ENCODE measurements at places on chromosomes 1 and 21.

- DNase-seq, result no peak
Measured at GRCh38 chr1:173128742-173129141, 78.0 kb upstream of the TNFSF18 start.

DNA sequence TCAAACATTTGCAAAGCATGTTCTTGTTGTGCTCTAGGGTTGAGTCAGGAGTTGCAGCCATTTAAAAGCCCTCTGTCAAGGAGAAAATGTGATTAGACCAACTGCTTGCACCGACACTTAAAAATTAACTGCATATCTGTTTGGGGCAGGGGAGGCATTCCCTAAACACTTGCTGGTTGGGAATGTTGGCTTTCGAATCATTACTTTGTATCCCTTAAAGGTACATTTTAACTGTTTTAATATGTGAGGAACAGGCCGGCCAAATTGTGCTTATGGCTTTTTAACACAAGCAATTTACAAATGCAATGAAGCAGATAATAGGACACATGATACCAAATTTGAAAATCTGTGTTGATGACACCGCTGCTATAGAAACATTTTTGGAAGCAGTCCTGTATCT, 159.1 kb downstream of the LHX8 start:
- no peak for DNase-seq

DNA sequence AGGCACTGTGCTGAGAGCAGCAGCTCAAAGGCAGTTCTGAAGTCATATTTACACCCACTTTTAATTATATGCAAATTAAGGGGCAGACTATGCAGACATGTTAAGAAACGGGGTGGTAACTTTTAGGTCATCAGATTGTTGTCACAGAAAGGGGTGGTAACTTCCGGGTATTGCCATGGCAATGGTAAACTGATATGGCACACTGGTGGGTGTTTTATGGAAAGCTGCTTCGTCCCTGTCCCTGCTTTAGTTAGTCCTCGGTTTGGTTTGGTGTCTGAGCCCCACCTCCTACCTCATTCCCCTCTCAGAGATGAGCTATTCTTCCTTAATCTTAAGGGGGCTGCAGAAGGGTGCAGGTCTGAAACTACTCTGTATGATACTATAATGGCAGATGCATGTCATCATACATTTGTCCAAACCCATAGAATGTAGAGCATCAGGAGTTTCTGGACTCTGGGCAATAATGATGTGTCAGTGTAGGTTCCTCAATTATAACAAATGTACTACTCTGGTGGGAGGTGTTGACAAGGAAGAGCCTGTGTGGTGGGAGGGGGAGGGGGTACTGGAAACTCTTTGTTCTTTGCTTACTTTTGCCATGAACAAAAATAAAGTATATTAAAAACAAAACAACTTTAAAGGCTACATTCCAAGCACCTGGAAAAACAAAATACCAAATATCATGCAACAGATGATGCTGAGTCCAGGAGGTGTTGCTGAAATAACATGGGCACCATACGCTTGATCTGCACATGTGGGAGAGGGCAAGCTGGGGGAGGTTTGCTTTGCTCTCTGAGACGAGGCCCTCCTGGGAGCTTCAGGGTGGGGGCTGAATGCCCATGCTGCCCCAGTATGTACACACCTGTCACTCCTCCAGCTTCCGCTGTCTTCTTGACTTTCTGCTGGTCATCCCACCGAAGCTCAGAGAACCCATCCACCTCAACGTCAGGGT, 6.3 kb downstream of the PARP1 start:
- no peak for DNase-seq

DNA sequence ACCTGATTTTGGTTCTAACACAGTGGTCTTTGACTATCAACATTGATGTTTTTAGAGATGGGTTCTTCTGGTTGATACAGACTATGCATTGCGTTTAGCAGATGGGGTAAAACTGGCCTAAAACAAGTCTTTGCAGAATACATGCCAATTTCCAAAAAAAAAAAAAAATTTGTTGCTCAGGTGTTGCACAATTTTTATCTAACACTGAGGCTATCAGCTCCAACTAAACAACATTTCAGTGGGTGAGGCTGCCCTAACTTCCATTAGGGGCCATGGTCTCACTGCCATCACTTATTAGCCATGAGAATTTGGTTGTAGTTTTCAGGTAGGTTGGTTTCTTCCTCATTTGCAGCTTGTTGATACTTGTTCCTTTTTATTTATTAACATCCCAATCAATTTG, 14.0 kb downstream of the AGMAT start:
- DNase-seq, result no peak

- DNase-seq, result no peak
Measured at GRCh38 chr1:81111818-81112217, 688.9 kb upstream of the ADGRL2 start.

- peak; percentile 24 for DNase-seq
Measured at GRCh38 chr1:211735208-211736170, 60.1 kb upstream of the NEK2 start.

DNA sequence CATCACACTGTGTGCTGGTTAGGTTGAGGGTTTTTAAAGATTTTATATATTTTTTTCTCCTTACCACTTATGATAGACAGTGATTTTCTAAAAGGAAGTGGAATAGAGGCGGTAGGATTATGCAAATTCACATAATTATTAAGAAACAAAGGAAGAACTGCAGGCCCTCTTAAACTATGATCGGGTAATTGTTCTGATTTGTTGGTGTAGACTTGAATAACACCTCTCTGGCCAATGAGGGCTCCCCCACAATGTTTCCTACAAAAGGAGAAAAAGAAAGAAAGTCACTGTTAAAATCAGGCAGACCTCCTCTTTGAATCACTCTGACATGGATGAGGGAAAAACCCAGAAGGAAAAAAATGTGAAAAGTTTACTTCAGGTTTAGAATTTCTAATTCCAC, 241.6 kb downstream of the RPS6KC1 start:
- DNase-seq, result no peak

DNA sequence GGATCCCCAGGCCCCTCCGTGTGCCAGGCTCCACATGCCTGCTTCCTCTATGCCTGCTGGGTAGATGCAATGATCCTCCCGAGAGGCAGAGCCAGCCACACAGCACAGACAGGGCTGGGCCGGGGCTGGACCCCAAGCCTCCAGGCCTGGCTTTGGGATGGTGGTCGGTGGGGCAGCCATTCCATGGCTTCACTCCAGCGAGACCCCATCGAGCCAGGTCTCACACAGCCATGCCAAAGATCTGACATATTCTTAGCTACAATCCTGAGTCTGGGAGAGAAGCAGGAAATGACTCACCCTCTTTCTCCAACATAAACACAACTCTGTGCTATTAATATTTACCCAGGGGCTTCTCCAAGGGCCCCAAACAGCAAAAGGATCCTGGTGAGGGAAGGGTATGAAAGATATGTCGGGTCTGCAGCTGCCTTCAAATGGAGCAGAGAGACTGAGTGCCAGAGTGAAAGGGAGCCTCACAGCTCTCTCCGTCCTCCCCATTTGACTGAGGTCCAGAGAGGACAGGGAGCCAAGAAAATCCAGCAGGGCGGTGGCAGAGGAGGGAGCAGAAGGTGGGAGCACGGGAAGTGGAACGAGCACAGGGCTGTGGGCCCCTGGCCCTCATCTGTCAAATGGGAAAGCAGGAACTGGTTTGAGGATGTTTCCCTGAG, 639.5 kb downstream of the MATN1 start:
- DNase-seq, result peak; percentile 68

DNA sequence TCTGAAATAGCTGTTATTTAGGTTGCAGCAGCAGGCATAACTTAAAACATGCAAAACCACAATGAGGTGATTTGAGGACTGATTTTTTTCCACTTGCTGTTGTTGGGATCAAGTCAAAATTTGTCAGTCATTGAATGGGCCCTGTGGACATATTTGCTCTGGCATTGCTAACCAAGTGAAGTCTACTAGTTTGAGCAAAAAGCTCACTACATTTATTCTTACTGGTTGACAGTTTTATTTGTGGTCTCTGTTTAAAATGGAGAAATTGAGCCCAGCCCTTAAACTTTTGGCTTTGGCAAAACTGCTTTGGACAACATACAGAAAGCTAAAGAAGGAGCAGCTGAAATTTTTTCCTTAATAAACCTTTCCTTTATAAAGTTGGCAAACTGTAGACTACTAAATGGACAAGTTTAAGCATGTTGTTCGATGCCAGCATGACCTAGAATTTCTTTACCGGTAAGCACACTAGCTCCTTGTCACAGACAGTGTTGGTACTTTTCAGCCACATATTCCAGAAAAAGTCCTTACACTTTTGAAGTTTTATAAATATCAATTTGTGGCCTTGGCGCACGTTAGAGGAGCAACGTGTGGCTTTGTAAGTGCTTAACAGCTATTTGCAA, 234.6 kb downstream of the USP25 start:
- DNase-seq, result peak; percentile 47

- DNase-seq, result peak; percentile 18
Measured at GRCh38 chr1:66240491-66241484, 293.2 kb upstream of the SGIP1 start.

DNA sequence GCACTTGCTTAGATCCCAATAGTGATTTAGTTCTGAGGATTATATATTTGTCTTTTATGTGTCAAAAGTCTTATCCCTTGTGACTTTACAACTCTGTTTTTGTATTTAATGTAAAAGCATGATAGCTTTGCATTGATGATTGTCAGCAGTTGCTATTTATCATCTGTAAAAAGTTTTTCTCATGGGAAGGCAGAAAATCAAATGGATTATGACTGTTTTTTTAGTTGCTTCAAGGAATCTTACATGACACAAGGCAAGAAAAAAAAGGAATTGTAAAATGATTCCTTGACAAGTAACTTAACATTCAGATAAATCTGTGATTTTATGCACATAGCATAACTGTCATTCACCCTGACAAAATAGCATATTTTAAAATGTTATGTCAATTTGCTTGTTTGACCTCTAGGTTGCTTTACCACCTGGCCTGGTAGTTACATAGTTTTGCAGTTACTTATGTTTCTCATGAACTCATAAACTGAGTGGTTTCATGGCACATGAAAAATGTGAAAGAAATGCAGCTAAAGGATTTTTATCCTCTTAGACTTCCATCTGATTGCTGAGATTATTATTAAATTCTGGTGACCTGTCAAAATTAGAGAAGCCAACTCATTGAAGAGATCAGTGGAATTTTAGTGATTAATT, 622.6 kb downstream of the ADGRL2 start:
- no peak for DNase-seq

DNA sequence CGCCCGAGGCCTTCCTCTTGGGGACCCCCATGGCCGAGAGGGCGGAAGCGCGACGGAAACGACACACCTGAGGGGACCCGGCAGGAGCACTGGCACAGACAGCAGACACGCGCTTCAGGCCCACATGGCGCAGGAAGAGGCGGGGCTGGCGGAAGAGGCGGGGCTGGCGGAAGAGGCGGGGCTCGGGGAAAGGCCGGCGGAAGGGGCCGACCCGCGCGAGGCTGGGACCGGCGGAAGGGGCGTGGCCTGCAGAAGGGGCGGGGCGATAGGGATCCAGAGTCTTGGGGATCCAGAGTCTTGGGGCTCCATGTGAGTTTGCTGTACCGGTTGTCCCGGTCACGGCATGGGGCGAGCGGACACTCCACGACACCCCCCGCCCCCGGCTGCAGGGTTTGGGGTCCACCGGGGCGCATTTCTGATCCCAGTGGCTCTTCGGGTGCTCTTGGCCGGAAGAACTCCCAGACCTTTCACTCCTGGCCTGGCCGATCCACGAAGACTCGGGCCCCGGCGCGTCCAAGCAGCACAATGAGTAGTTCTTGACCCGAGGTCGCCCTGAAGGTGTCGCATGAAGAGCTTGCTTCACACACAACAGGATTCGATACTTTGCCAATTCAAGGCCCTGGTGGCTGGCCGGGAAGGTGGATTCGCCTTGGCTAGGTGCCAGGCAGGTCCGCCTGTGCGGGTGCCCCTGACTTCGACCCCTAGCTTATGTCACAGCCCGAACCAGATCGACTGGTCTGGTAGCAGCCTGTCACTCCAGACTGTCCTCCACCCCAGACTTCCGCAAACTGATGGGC, at the start of gene URB1:
URB1 (minus strand) TSS at position 133 of the 797 bp plus-strand sequence; CDS start at position 31, 102 bp downstream.
- DNase-seq, result peak; percentile 94

- no peak for DNase-seq
Measured at GRCh38 chr1:240820816-240821215, 208.9 kb upstream of the GREM2 start.
